ENCODE measurements at places on chromosomes 11 and 22. TPM values are rescaled to one million over a fixed set of nuclear protein-coding genes. Genes with fewer than 3 reads are reported as not detected.

Gene SCGB1C1
- not detected for total RNA-seq

Gene C11orf65
- 0.10 TPM for total RNA-seq

Gene PRG3
- not detected for total RNA-seq

Gene TMX2
- 66.9 TPM for total RNA-seq

Gene GLYATL2
- not detected for total RNA-seq

Gene NRIP3
- total RNA-seq, result 10.3 TPM

Gene OR5P2
- total RNA-seq, result 0.33 TPM

Gene PRCP
- 187 TPM for total RNA-seq

Gene TRIM3
- 16.7 TPM for total RNA-seq

Gene TP53AIP1
- total RNA-seq, result not detected

Gene PAMR1
- total RNA-seq, result 1.6 TPM

Gene CCDC34
- total RNA-seq, result 2.7 TPM

Gene OR6T1
- total RNA-seq, result not detected

Gene GRAMD1B
- total RNA-seq, result 7.5 TPM

Gene SLC7A4
- total RNA-seq, result under 0.01 TPM

Gene TTC28
- total RNA-seq, result 39.7 TPM

Gene SLC22A12
- total RNA-seq, result not detected

Gene CTR9
- 27.8 TPM for total RNA-seq

Gene POLR3H
- total RNA-seq, result 22.5 TPM

Gene HOATZ
- total RNA-seq, result not detected

Gene SLC29A2
- total RNA-seq, result 0.65 TPM

Gene RNF169
- 37.1 TPM for total RNA-seq

Gene CCDC86
- 33.8 TPM for total RNA-seq

Gene PPP6R3
- 175 TPM for total RNA-seq

Gene GATD1
- 65.3 TPM for total RNA-seq

Gene TMEM86A
- total RNA-seq, result 2.5 TPM

Gene APOL5
- total RNA-seq, result not detected

Gene BTG4
- total RNA-seq, result not detected

Gene RNF26
- 7.2 TPM for total RNA-seq

Gene APOL4
- 0.57 TPM for total RNA-seq

Gene ARHGEF17
- total RNA-seq, result 36.6 TPM

Gene P2RY2
- total RNA-seq, result 3.3 TPM

Gene UPK3A
- total RNA-seq, result not detected

Gene KREMEN1
- 0.65 TPM for total RNA-seq

Gene OR8G1
- total RNA-seq, result not detected

Gene KCTD14
- total RNA-seq, result 0.48 TPM

Gene INPP5J
- 0.33 TPM for total RNA-seq

Gene CABP4
- total RNA-seq, result 3.9 TPM

Gene OR8G5
- total RNA-seq, result not detected

Gene TOB2
- total RNA-seq, result 45.1 TPM

Gene LDHAL6A
- not detected for total RNA-seq
